CD4-positive, alpha-beta T cell treated with Interleukin-2 at 100 ng/mL for 4 hours (primary cell): ENCODE measurements at places on chromosomes 7 and 10.
A peak's percentile ranks its signal among the peaks of the same experiment; 100 is the strongest.

DNA sequence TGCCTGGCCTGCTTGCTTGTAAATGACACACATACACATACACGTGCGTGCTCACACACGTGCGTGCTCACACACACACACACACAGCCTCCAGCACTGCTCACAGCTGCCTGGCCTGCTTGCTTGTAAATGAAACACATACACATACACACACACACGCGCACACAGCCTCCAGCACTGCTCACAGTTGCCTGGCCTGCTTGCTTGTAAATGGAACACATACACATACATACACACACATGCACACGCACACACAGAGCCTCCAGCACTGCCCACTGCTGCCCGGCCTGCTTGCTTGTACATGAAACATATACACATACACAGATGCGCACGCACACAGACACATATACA, 397.2 kb downstream of the PLXNA4 start:
- DNase-seq, result no peak

DNA sequence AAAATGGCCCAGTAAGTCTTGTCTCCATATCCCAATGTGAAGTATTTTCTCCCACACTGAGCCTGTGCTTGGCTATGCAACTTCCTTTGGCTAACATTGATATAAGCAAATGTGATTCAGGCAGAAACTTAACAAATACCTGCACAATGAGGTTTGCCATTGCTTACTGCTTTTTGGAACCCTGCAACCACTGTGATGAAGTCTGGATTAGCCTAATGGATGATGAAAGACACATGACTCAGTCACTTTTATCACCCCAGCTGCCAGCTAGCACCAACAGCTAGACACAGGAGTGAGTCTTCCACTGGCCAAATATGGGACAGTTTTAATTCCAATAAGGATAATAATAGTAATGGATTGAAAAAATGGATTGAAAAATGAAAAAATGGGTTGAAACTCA, 854.5 kb downstream of the GRM8 start:
- DNase-seq, result no peak

- DNase-seq, result no peak
Measured at GRCh38 chr7:88013981-88014380, 79.9 kb downstream of the ADAM22 start.

- no peak for DNase-seq
Measured at GRCh38 chr7:144489504-144489903, 86.0 kb upstream of the NOBOX start.

DNA sequence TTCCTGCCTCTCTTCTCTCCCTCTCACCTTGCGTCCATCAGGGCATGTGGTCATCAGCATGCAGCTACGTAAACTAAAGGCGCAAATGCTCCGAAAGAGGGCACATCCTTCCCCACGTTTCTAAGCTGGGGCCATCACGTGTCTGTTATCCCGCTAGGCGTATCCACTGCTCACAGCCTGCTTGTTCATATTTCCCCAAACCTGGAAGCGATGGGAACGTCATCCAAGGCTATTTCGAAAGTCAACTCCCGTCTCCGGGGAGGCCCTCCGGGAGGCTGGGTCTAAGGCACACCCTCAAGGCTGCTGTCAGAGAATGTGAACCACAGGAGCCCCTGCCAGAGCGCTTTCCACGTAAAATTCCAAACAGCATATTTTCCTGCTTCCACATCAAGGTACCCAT, 199.2 kb downstream of the DIP2C start:
- no peak for DNase-seq

DNA sequence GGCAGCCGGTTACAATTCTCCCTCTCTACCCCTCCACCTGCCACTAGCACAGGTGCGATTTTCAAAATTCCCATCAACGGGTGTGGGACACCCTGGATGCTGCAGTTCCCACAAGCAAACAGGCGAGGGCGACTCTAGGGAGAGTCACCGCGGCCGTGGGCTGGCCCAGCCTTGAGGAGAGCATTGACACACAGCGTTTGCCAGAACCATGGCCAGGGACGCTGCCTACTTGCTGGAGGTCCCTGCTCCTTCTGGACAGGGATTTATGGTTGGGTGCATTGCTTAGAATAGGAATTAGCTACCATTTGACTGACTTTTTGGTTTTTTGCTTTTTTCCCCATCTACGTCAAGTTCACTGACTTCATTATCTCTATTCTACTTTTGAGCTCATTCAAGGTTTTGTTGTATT, 19.0 kb upstream of the CLDN4 start:
- peak; percentile 54 for DNase-seq

DNA sequence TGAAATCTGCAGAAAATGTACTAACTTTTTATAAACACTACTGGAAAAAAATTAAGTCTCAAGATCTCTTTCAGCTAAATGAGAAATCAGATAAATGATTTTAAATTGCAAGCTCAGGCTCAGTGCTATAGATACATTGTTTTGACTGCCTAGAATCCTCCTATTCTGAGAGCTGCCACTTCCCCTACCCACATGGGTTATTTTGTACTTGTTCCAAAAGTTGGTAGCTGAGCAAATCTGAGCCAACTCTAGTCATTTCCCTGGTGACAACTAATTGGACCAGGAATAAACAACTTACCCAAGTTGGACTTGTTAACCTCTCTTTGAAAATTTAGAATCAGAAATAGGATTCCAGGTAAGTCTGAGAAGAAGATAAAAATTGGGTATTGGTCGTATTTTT, 202.1 kb downstream of the MBL2 start:
- no peak for DNase-seq

DNA sequence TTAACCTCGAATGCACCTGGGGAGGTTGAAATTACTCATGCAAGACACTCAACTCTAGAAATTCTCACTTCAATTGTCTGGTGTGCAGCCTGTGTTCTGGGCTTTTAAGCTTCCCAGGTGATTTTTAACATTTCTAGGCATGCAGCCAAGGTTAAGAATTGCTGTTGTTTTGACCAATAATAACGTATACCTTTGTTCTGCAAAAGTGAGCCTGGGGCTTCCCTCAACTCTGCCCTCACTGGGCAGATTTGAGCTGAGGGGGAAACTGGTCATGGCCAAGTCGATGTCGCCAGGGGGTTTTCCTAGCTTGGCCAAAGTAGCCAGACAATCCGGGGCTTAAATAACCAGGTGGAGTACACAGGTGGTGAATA, 568 bp downstream of the PRSS2 start:
- DNase-seq, result no peak

DNA sequence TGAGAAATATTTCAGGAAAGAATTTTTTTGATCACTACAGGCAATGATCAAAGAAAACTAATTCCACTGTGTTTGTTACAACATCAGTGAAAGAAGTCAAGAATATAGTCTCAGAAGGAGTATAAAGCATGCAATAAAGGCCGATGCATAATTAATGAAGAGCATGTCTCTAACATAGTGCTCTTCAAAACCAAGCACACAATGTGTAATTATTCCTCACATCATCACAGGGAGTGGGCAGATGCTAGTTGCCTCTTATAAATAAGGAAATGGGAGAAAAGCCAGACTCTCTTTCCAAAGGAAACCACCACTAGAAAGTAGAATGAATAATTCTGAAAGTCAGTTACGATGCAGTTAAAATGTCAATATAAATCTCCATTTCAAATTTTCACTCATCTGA, 220.1 kb downstream of the TEX36 start:
- no peak for DNase-seq

DNA sequence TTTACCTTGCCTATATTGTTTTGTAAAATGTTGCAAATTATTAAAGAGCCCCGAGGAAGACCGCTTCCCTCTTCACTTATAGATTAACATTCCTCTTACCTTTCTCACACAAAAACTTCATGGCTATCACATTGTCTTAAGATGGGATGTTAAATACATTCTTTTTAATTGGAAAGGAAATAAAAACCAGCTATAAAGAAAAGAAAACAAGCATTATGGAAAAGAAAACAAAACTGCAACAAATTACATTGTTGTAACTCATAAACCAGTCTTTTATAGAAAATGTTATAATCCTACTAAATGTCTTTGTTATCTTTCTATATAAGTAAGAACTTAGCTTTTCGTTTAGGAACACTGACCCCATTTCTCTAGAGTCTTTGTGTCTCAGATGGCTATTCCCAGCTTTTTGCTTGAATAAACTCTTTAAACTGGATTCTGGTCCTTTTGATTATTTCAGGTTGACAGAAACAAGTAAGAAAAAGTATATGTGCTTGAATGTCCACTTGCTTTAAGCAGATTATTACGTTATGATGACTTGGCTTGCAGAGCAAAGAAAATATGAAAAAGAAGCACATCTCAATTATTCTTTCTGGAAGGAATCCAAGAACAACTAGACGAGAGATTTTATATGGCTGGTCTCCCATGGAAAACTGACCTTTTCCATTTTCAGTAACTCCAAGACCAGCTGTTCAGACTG, 128.2 kb downstream of the AKR1D1 start:
- no peak for DNase-seq

DNA sequence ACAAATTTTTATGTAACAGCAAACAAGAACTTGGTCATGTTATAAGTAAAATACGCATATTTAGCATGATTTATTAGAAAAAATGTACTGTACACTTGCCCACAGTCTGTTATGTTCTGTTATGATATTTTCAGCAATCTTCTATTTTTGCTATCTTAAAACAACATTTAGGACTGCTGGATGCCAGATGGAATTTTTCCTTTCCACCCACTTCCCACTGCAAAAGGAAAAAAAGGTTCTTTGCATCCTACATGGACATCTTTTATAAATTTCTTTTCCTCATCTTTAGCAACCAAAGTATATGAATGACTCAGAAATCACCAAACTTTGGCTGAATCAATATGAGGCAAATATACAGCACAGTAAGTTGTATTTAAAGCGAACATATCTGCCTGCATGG, 146.0 kb downstream of the RAPGEF5 start:
- DNase-seq, result no peak

GRCh38 chr10:78288663-78289062, 255.0 kb downstream of the RPS24 start:
- DNase-seq, result no peak

DNA sequence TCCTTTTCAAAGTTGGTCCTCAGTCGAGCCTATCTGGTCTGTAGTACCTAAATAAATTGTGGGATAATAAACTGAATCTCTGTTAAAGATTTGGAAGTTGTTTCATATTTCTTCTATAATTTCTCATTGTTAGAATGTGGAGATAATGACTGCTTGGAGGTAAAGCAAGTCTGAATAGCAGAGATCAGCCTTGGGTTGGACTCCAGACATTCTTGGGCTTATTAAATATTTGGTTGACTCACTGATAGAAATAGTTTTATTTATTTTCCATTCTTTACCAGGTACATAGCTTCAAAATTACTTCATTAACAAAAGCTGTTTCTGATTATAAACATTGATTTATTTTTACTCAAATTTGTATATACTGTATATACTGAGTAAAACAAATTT, 34.3 kb downstream of the TPST1 start:
- no peak for DNase-seq
